ENCODE measurements at places on chromosomes 11 and 22. TPM values are rescaled to one million over a fixed set of nuclear protein-coding genes. Genes with fewer than 3 reads are reported as not detected.

- H3K4me3 ChIP-seq = no peak overlapping the region
- H3K27me3 ChIP-seq = peaks cover 3% of the 10 kb centered on the region
- no peaks in the 10 kb centered on the region for H3K36me3 ChIP-seq
These were observed 9.6 kb downstream of the SMTNL1 start for GRCh38 chr11:57546869-57547475.

DNA sequence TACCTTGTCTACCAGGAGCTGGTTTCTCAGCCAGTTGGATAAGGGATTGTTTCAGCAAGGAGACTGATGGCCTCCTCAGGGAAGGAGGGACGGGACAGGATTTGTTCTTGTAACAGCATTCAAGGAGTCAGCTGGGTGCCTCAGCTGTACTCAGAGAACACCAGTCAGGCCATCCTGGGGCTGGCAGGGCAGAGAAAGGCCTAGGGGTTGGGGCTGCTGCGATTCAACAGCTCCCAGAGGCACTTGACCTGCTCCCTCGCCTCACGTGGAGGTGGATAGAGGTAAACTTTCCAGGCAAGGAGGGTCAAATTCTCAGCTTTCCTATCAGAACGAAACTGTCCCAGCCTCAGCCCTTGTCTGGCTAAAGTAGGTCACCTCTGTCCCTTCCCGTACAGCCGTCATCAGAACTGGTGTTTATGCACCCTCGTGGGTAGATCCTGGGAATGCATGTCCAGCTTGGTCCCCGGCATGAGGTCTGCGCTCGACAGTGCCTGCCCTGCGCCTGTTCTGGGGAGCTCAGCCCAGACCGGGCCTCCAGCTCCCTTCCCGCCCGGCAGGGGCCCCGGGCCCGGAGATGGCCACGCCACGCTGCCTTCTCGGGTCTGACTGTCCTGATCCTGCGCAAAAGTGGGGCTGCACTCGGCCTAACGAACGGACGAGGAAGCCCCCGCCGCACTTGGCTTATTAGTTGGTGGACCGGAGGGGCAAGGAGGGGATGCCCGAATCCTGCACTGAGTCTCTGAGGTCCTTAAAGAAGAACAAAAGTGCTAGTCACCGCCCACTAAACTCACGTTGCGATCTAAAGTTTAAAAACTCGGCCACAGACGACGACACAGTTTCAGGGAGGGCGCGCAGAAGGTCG is 762 bp upstream of the CCDC134 start:
- peaks cover 29% of the 10 kb centered on the region for H3K4me1 ChIP-seq
- peak; percentile 33 for ATAC-seq
- peak overlapping the region; percentile 45 for H3K4me3 ChIP-seq

Gene CHADL
- total RNA-seq = 6.1 TPM

DNA sequence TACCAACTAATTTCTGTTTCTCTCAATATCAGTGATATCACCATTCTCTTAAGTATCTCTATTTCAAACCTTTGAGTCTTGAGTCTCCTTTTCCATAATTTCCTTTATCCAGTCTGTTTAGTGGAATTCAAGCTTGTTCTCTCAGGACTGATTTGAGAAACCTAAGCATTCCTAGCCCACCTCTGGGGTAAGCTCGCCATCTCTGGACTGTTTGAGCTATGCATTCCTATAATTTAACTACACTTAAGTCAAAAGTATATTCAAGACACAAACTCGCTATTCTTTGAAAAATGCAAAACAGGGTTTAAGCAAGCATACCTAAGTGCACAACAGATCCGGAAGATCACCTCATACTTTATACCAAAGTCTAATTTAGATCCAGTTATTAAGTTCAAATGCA is 2.1 kb upstream of the DLAT start:
- H3K4me1 ChIP-seq = peaks cover 2% of the 10 kb centered on the region
- no peaks in the 10 kb centered on the region for H3K27me3 ChIP-seq
- peaks cover 8% of the 10 kb centered on the region for H3K36me3 ChIP-seq
- ATAC-seq = no peak
- no peak overlapping the region for H3K27ac ChIP-seq

DNA sequence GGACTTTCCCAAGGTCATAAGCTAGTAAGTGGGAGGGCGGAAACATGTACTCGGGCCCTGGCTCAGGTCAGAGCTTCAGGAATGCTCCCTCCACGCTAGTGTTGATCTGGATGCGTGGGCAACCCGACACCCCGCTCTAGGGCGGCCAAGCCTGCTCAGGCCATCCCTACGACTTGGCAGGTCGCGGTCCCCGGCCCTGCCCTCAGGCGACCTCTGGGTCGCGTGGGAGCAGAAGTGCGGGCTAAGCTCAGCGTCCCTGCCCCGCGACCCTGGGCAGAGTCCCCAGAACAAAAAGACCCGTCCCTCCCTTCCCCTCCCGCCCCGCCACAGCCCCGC is 781 bp upstream of the TEF start:
- peak; percentile 76 for ATAC-seq
- peaks cover 3% of the 10 kb centered on the region for H3K4me1 ChIP-seq
- H3K27me3 ChIP-seq = no peaks in the 10 kb centered on the region
- peak overlapping the region; percentile 34 for H3K4me3 ChIP-seq
- peak overlapping the region; percentile 100 for H3K27ac ChIP-seq

DNA sequence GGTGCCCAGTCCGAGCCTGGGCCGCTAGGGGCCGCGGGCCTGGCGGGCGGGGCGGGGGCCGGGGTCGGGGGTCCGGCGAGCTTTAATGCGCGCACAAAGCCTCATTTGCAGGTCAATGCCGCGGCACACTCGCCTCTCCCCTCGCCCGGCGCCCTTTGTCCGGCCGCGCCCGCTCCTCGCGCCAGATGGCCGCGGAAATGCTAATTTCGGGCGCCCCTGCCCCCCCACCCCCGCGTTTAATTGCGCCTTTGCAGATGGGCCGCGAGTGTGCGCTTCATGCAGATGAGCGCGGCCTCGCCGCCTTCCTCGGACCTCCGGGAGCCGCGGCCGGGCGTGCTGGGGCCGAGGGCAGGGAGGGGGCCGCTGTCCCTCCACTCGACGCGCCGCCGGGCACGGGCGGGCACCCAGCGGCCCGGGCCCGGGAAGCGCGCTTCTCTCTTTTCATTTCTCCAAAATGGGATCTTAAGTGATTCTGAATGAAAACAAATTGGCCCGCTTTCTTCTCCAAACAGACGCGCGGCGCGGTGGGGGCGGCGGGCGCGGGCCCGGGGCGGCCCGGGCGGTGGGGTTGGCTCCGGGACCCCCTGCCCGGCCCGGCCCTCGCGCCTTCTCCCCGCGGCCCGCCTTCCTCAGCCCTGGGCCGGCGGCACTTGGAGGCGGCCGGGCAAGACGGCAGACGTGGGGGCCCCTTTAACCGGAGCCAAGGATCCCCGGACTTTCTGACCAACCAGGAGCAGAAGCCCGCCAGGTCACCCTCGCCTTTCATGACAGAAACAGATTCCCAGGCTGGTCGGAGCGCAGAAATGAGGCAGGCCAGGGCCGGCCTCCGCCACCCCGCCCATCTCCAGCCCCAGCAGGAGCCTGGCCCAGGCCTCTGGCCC is 22.9 kb downstream of the CDKN1C start:
- peaks cover 14% of the 10 kb centered on the region for H3K4me1 ChIP-seq
- no peak overlapping the region for H3K4me3 ChIP-seq
- no peaks in the 10 kb centered on the region for H3K36me3 ChIP-seq
- H3K27ac ChIP-seq = no peak overlapping the region
- ATAC-seq = no peak
- H3K27me3 ChIP-seq = peaks cover 42% of the 10 kb centered on the region

DNA sequence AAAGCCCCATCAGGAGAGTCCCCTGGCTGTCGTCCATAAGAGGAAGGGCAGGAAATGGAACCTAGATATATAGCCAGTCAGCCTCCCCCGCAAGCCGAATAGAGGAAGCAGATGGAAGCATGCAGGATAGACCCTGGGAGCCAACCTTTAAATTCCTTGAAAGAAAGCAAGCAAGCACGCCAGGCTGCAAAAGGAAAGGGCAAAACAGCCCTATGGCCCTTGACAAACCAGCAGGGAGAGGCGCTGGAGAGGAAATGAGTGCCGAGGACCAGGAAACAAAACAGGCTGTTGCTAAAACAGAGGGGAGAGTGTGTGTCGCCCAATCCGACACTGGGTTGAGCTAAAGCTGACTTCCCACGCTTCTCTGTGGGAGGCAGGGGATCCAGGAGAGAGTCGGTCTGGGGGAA is 203.5 kb upstream of the MTNR1B start:
- no peaks in the 10 kb centered on the region for H3K27me3 ChIP-seq
- H3K4me1 ChIP-seq = no peaks in the 10 kb centered on the region
- H3K27ac ChIP-seq = peak overlapping the region; percentile 37

DNA sequence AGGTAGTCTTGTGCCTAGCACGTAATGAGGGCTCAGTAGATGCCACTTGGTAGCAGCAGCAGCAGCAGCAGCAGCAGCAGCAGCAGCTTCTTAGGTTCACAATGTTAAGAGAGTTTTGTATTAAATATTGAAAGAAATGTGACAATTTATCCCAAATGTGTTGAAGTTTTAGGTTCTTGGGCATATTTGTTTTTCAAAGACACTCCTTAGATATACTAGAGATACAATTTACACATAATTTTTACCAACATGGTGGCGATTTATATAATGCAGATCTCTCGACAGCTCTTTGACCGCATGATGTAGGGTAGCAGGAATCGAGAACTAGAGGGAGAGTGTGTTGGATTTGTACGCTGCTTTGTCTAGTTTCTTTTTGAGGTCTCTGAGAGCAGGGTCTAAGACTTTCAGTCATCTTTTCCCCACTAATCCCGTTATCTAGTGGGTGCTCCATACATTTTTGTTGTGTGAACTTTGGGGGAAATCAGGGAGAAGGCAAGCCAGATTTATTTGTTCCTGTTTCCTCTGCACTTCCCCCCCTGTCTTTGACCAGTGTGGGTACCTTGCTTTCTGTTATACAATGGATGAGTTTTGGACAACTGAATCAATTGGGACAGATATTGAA is 1.4 kb downstream of the FDX1 start:
- H3K4me3 ChIP-seq = peak overlapping the region; percentile 95
- H3K4me1 ChIP-seq = peaks cover 60% of the 10 kb centered on the region
- H3K27ac ChIP-seq = peak overlapping the region; percentile 65
- ATAC-seq = no peak

DNA sequence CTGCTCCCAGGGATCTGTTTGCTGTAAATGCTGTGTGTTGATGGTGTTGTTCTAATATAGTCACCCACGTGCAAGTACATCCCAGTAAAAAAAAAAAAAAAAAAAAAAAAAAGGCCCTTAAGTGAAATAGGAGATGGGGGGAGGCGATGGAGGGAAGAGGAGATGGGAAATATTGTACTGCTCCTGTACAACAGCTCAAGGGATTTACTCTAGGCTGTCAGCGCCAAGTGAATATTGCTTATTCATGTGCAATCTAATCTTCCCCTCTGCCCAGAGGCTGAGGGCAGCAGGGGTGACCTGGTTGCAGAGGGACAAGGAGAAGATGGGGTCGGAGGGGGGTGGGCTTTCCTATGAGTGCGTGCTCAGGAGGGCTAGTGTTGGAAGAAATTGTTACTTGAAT is 206.2 kb upstream of the CADM1 start:
- ATAC-seq = no peak
- H3K36me3 ChIP-seq = no peaks in the 10 kb centered on the region
- H3K4me3 ChIP-seq = no peak overlapping the region

All from gastroesophageal sphincter (tissue), 4 donors.